ENCODE measurements at places on chromosomes 7 and 10.

- no peak for DNase-seq
Measured at GRCh38 chr10:51696251-51696650, 3.1 kb downstream of the CSTF2T start.

DNA sequence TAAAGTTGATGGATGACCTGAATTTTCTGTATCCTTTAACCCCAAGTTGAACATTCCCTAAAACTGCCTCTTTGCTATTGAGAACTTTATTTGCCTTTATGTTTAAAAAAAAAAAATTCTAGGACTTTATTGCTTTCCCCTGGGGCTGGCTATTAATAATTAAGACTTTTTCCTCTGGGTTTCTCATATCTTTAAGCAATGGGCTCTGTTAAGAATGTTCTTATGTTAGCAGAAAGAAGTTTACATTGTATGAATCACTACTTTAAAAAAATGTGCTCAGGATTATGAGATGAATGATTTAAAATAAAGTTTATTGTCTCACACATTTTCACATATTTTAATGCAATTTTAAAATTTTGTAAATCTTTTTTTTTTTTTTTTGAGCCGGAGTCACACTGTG lies 19.5 kb downstream of the TAX1BP1 start:
- DNase-seq: no peak

DNA sequence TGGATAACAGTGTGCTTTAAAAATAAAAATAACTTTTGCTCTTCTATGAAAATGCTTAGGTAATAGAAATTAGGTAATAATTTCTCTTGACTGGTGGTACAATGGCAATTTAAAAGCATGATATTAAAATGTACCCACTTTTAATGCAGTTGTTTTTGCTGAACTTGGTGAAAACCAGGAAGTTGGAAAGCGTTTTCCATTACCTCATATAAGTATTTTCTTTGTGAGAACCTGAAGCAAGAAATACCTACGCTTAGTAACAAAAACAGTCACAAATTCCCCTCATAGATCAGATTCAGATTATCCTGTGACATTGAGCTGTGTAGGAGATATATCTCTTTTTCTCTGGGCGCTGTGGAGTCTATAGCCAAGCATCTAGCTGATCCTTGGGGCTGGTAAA lies 689.0 kb upstream of the FZD8 start:
- DNase-seq: no peak

DNA sequence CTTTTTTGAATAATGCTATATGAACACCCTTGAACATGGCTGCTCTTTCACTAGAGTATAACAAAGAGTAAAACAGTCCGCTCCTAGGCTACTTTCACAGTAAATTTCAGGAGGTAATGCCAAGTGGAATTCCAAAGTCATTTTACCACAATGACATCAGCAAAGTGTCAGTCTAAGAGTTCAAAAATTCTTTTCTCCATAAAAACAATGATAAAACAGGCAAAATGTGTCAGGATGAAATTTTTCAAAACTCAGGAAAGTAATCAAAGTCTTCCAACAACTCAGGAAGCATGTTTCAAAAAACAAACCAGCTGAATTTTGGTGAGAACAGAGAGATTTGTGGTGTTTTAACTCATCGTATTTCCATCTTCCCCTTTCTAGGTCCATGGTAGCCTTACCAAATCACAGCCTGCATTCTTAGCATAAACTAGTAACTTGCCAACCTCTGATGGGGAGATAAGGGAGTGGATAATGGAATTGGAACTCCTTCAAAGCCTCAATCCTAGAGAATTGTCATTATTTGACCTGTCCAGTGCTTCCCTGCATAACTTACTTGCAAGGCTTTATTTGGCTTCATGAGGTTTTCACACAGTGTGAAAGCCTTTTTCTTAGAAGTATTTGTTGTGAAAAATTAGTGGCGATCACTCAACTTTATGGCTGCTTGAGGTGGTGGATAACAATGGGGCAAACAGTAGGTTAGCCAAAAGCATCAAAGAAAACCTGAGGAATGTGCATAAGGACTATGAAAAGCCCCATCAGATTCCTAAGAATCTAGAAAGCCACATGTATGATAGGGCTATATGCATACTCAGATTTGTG lies 302.7 kb downstream of the HDAC9 start:
- DNase-seq: no peak

GRCh38 chr10:60480865-60481563 lies 91.3 kb upstream of the ANK3 start:
- no peak for DNase-seq

- DNase-seq: no peak
Measured at GRCh38 chr10:4070921-4071660, 286.1 kb upstream of the KLF6 start.

DNA sequence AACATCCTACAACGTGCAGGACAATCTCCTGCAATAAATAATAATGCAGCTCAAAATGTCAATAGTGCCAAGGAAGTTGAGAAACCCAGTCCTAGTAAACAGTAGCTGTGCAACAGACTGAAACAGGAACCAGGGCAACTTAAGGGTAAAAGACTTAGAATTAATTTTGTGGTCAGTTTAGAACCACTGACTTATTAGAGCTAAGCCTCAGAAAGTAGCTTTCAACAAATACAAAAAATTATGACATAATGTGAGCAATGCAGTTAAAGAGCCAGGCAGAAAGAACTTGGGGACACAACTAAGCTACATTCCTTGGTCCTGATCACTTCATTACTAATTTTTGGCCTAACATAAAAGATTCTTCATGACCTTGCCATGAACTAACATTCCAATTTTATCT lies 195.4 kb downstream of the MACC1 start:
- DNase-seq: no peak

GRCh38 chr10:14579405-14579804 lies 195.3 kb downstream of the FAM107B start:
- DNase-seq: no peak

- no peak for DNase-seq
Measured at GRCh38 chr7:144018065-144018464, 17.9 kb downstream of the OR6B1 start.

- no peak for DNase-seq
Measured at GRCh38 chr7:138072726-138073125, 3.5 kb upstream of the AKR1D1 start.

GRCh38 chr7:156067156-156067555 lies 254.9 kb upstream of the SHH start:
- no peak for DNase-seq

GRCh38 chr10:123897146-123897545 lies 5.5 kb upstream of the CPXM2 start:
- no peak for DNase-seq

- no peak for DNase-seq
Measured at GRCh38 chr7:42567051-42567450, 330.0 kb upstream of the GLI3 start.

GRCh38 chr10:89214566-89215165 lies 7.5 kb upstream of the CH25H start:
- DNase-seq: no peak

DNA sequence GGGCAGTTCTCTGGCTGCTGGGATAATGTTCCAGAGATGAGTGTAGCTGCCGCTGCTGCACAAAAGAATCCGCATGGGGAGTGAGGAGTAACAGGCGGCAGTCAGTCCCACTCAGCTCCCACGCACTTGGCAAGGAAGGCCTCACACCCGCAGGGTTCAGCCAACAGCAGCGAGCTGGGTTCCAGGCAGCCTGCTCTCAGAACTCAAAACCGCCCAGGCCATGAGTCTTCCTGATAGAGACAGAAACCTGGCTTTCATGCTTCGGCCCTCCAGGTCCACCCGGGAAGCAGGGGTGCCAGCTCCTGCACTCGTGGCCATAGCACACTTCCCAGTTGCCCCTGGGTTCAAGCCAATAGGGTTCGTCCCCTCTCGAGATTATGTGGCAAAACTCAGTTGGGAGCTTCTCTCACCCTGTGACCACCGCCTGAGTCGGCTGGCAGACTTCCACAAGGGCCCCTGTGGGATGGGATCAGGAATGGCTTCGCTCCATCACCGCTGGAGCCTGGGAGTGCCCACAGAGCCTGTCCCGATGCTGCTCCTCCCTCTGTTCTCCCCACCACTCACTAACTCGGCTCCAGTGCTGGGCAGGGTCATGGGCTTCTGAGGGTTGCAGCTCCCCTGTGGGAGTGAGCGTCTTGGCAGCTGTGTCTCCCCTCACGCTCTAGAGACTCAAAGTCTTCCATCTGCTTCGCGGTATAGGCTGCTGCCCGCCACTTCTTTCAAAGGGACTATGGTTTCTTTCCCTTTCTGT lies 20.6 kb downstream of the CLRN3 start:
- no peak for DNase-seq

DNA sequence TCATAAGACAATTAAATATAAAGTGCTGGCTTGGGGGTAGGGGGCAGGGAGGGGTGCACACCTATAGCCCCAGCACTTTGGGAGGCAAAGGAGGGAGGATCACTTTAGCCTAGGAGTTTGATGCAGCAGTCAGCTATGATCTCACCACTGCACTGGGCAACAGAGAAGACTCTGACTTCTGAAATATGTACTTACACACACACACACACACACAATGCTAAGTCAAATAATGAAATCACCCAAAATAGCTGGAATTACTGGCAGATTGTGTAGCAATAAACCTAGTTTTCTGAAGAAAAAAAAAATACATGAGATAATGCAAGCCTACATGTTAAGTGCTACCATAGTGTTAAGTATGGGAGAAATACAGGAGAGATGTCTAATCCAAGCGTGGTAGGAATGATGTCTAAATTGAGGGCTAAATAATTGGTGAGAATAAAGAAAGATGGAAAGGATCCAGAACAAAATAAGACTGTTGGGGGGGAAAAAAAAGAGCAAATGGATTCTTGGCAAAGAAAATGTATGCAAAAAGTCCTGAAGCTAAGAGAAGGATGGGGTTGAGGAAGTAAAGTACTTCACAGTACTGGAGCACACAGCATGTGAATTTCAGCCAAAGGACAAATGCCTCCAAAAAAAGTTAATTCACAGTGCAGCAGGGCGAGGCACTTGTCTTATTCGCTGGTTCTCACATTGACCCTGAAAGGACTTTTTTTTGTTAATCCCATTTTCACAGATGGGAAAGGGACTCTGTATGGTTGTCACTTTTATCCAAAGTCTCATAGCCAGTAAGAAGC lies 73.9 kb downstream of the IGF2BP3 start:
- DNase-seq: no peak

- DNase-seq: peak; percentile 70
Measured at GRCh38 chr10:102072673-102073527, 7.8 kb downstream of the HPS6 start.

DNA sequence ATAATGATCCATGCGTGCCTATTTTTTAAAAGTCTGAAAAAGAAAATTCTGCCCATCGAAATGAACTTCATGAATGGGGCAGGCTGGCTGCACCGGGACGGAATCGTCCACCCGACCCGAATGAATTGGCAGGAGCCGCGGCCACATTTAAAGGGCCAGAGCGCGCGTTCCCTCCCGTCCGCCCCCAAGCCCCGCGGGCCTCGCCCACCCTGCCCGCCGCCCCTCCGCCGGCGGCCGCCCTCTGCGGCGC lies 319 bp upstream of the GATA3 start:
- no peak for DNase-seq

DNA sequence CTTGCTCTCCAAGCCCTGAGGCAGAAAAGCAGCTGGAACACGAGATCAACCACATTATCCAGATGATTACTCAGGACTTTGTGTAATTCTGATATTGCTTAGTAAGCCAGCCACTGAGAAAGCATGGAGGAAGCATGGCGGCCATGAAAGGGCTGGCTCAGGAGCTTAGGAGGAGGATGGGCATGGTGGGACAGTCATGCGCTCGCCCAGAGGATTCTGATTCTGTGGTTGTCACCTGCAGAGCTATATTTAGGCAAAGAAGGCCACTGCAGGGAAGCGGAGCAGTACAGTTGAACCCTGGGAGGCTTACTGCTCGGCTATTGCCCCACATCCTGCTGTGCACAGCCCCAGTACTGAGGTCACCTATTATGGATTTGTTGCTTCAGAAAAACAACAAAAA lies 128.8 kb upstream of the DNAJB12 start:
- no peak for DNase-seq

GRCh38 chr7:48305661-48306060 lies 134.4 kb downstream of the ABCA13 start:
- no peak for DNase-seq

DNA sequence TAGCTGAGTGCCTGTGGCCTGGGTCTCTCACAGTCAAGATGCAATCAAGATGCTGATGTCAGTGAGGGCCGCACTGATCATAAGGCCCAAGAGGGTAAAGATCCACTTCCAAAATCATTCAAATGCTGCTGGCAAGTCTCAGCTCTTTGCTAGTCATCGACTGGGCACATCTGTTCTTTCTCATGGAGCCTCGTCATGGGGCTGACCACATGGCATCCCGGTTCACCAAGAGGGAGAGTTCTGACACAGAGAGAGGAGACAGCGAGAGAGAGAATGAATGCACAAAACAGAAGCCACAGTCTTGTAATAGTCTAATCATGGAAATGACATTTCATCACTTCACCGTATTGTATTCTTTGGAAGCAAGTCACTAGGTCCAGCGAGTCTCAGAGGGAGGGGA lies 1067.5 kb upstream of the C7orf33 start:
- DNase-seq: no peak

GRCh38 chr10:84415539-84416244 lies 87.3 kb downstream of the CCSER2 start:
- DNase-seq: no peak

GRCh38 chr7:111137296-111138192 lies 46.6 kb downstream of the LRRN3 start:
- peak; percentile 36 for DNase-seq

GRCh38 chr7:28517206-28517605 lies 104.9 kb downstream of the CREB5 start:
- no peak for DNase-seq

- no peak for DNase-seq
Measured at GRCh38 chr7:100556541-100556940, 17.2 kb downstream of the SAP25 start.

GRCh38 chr7:85475071-85475470 lies 288.2 kb upstream of the SEMA3D start:
- DNase-seq: no peak

- no peak for DNase-seq
Measured at GRCh38 chr7:151366880-151367222, 25.2 kb downstream of the NUB1 start.

GRCh38 chr10:78420946-78421735 lies 387.5 kb downstream of the RPS24 start:
- no peak for DNase-seq

GRCh38 chr7:1811850-1812508 lies 141.9 kb downstream of the ELFN1 start:
- no peak for DNase-seq
